Occipital lobe (tissue), 3 donors: ENCODE measurements at places on chromosomes 5 and 9.

DNA sequence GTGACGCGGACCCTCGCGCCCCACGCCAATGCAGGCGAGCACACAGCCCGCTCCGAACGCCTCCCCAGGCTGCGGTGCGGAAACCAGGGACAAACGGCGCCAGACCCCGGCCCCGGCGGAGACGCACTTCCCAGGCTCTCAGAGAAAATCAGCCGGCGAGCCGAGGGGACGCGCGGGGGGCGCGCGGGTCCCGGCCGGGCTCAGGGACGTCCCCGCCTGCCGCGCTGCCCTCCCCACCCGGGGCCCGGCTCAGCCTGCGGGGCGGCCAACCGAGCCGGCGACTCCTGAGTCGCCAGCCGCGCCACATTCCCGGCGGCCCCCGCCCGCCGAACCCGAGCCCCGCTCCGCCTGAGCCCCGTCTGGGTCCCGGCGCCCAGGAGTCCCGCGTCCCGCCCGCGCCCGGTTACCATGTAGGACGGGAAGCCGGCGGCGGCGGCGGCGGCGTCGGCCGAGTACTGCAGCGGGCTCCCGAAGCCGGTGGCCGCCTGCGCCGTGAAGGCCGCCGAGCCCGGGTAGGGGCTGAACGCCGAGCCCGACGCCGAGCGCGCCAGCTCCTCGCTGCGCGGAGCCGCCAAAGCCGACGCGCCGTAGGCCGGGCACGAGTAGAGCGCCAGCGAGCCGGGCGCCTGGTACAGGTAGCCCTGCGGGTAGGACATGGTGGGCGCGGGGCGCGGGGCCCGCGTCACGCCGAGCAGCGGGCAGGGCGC lies 566 bp downstream of the IRX2 start:
- no peak for DNase-seq

DNA sequence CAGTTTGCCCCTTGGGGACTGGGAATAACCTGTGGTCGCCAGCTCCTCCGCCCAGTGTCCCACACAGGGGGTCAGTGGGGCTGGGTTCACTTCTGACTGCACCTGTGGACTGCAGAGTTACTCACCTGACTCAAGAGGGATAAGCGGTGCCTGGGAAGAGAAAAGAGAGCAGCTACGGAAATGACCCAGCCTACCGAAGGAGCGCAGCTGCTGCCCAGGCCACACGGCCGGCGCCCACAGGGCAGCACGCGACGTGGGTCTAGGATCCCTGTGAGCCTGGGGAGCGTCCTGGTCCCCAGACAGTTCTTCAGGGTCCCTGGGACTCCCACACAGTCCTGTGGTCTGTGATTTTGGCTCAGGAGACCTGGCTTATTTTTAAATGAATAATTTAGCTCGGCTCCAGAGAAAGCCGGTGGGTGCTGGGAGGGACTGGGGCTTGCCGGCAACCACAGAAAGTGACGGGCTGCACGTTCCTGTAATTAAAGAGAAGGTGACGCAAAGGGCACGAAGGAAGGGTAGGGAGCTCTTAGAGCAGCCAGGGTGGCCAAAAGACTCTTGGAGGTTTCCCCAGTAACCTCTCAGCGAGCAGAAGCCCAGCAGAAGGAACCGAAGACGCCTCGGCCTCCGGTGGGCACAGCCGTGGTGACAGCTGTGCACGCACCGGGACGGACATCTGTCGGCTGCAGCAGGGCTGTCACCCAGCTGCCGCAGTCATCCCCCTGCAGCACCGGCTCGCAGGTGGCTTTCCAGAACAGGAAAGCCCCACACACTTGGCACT lies 97.5 kb upstream of the FCN2 start:
- no peak for DNase-seq

- no peak for DNase-seq
Observed at GRCh38 chr9:114098021-114098935, 814 bp downstream of the KIF12 start.

DNA sequence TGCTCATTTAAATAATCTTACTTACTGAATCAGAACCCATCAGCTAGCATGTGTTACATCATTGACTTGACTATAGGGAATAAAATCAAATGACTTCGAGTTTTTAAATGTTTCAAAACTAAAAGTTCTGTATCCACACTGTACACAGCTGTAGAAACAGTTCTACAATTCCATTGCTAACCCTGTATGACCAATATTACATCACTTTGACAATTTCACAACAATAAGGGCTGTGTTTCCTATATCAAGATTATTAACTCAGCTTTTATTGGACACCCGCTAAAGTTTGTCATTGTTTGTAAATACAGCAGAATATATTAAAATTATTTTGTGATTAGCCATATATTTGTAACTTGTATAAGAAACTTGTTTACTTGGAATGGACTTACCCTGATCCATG lies 540.8 kb downstream of the PRELID2 start:
- DNase-seq = no peak

DNA sequence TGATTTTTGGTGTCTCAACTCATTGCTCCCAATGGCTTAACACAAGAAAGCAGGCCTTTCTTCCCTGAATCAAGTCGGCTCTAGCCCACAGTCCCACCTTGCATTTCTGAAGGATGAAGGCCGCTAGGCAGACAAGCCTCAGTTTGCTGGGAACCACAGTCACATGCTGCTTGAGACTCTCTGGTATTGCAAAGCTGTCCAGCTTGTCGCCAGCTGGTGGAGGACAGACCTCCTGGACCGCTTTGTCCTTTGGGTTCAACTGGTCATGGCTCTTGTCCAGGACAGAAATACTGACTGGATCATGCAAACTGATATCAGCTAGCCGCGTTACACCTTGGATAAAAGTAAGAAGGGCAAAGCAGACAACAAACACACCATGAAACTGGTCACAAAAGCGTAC lies 23.1 kb downstream of the DDX31 start:
- no peak for DNase-seq

- DNase-seq = no peak
Observed at GRCh38 chr9:135409286-135410200, 70.0 kb upstream of the PPP1R26 start.

DNA sequence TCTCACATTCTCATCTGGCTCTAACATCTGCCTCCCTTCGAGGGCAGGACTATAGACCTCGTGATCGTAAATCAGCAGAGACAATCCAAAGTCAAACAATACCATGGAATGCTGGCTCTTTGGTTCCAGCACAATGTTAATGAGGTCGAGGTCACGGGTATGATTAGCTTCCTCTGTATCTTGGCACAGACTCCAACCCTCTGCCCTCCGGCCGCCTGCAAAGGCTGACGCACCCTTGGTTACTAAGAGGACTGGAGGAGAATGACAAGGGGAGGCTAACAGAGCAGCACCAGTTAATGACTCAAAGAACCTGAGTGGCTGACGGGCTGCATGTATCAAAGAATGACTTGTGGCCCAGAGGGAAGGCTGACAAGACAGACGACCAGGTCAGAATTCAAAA lies 10.1 kb downstream of the LHFPL2 start:
- DNase-seq = peak; percentile 39

DNA sequence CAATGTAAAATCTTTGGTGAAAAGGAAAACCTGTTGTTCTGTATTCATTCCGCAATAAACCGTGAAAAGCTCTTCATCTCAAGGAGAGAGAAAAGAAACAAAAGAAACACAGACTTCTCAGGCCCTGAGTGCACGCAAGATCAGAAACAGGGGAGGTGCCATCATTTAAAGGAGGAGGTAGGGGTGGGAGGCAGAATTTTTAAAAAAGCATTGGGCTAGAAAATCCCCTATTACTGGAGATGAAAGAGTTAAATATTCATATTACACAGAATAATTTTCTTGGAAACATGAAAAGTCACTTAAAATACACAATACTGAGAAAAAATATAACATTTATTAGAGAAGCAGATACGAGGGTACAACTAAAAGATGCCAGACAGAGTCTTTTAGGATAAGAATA lies 56.3 kb downstream of the USP20 start:
- DNase-seq = no peak

DNA sequence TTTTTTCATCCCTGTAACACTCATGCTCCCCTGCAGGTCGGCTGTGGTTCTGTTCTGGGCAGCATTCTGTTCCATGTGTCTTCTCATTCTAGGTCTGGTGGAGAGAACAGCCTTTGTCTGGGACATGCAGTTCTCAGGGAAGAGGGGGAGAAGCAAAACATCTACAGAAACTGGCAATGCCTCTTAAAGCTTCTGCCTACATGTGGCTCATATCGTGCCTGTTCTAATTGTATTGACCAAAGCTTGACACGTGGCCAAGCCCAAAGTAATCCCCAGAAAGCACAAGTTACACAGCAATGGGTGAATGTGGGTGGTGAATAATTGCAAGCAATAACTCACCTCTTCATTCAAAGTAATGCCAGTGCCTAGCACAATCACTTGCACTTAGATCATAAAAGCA lies 218.2 kb upstream of the IL12B start:
- peak; percentile 11 for DNase-seq

- DNase-seq = no peak
Observed at GRCh38 chr9:83962165-83962564, 17.9 kb downstream of the HNRNPK start.

GRCh38 chr9:21016701-21017491 lies 14.5 kb downstream of the HACD4 start:
- DNase-seq = no peak

- DNase-seq = no peak
Observed at GRCh38 chr9:2691212-2691611, 26.1 kb upstream of the KCNV2 start.

- no peak for DNase-seq
Observed at GRCh38 chr9:21964925-21965385, 29.2 kb downstream of the CDKN2A start.
